ENCODE measurements at places on chromosomes 3 and 15.

- DNase-seq: no peak
These were observed 140.6 kb upstream of the SLITRK3 start for GRCh38 chr3:165336786-165337185.

GRCh38 chr3:63975723-63976122 is 47.6 kb downstream of the PSMD6 start:
- no peak for DNase-seq

DNA sequence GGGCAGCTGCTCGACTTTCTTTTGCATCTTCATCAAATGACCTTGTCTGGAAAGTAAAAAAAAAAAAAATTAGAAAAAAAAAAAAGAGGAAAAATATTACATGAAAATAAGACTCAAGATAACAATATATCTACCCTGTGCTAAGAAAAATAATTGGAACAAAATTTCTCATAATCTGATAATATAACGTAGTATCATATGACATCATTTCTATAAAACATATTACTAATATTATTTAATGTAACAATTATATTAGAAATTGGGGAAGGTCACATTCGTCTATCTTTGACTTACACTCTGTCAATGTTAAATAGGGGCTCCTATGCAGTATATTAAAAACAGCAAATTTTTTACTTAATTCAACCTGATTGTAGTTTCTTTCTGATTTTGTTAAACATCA is 44.1 kb downstream of the INO80 start:
- no peak for DNase-seq

- no peak for DNase-seq
These were observed 43.0 kb upstream of the LRTM1 start for GRCh38 chr3:54970895-54971294.

GRCh38 chr15:49923671-49924070 is 195.4 kb downstream of the ATP8B4 start:
- no peak for DNase-seq

- DNase-seq: no peak
These were observed 20.3 kb downstream of the FXR1 start for GRCh38 chr3:180932819-180933218.

Data from activated T-helper 1 cell treated with anti-CD3 and anti-CD28 coated beads, Interleukin-2, amount 50 U/mL, for 16 hours (primary cell).